Caco-2 (cell line): ENCODE measurements at places on chromosomes 12 and 14. TPM values are rescaled to one million over a fixed set of nuclear protein-coding genes. Genes with fewer than 3 reads are reported as not detected.

Gene RNASE3
- not detected in 2 replicates for total RNA-seq

Gene PMEL
- total RNA-seq = 7.8 and 9.7 TPM in 2 replicates

Gene MAP3K9
- 19.5 and 20.3 TPM in 2 replicates for total RNA-seq

Gene MCRS1
- total RNA-seq = 115 and 122 TPM in 2 replicates

Gene CORO1C
- total RNA-seq = 176 and 195 TPM in 2 replicates

Gene MYH6
- not detected in 2 replicates for total RNA-seq

Gene CDKN3
- total RNA-seq = 64.9 and 83.0 TPM in 2 replicates

Gene CABP1
- 0.95 and 1.0 TPM in 2 replicates for total RNA-seq

Gene ALX1
- not detected in 2 replicates for total RNA-seq

DNA sequence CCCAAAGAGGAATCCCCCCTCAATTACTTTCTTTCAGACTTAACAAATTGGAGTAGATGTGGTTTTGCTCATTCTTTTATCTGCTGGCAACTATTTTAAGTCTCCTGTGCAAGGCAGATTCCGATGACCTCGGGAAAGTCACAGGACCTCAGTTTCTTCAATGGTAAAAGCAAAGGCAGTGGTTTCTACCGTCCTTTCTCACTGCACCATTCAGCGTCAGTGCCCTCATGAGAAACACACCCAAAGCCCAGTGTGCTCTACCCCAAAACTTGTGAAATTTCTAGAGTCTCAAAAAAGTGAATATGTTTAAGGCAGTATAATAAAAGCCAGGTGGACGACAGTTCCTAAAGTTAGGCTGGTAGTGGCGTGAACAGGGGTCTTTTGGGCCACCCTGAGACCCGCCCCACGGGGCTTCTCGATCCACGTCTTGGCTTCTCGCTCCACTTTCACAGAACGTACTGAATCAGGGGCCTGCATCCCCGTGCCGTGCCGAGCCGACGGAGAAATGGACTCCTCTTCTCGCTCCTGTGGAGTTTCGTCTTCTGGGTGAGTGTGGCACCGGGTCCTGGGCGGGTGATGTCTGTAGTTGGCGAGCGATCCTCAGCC lies 1.3 kb upstream of the ARHGAP5 start:
- peak overlapping the region; percentile 72 for H3K4me3 ChIP-seq
- no peaks in the 10 kb centered on the region for H3K36me3 ChIP-seq
- H3K27me3 ChIP-seq = no peaks in the 10 kb centered on the region
- H3K4me1 ChIP-seq = peaks cover 29% of the 10 kb centered on the region
- H3K27ac ChIP-seq = peak overlapping the region; percentile 77
- peak; percentile 56 for DNase-seq

GRCh38 chr14:88985654-88986053 lies 161.2 kb downstream of the TTC8 start:
- no peaks in the 10 kb centered on the region for H3K27me3 ChIP-seq
- DNase-seq = no peak
- H3K27ac ChIP-seq = no peak overlapping the region
- no peaks in the 10 kb centered on the region for H3K36me3 ChIP-seq
- no peaks in the 10 kb centered on the region for H3K4me1 ChIP-seq
- H3K4me3 ChIP-seq = no peak overlapping the region

DNA sequence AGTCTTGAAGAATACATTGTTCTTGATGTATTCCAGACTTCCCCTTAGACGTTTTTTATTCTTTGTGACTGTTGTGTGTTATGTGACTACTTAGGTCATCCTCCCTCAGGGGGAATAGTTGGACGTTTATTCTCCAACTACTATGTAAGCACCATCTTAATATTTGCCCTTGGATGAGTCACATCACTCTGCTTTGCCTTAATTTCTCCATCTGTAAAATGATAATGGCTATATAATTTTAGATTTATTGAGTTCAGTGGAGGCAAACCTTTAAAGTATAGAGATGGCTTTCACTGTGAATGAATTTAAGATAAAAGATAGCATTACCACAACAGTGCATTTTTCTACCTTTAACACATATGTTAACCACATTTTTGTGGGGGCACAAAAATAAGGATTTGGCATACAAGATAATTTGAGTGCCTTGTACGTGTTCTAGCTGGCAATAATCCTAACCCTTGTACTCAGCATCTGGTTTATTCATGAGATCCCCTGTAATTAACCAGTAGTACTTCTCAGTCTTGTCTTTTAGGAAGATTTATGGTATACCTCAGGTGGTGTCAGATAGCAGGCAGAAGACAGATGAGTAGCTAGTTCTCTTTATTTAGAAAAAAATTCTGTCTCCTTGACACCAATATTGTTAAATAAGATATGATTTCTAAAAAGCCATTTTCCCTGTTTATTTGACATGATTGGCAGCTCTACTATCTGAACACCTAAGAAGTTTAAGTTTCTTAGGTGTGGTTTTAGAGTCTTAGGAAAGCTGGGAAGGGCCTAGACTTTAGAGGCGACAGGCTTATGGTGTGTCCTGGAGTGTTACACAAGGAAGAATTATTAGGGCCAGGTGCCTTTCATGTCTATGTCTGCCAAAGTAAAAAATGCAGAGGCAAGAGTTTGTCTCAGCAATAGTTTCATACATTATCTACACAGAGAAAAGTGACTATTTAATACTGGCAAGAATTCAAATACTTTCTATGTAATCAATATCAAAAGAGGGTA lies 152.3 kb downstream of the RAD51B start:
- peaks cover 34% of the 10 kb centered on the region for H3K4me1 ChIP-seq
- no peak overlapping the region for H3K4me3 ChIP-seq
- no peak overlapping the region for H3K27ac ChIP-seq
- H3K27me3 ChIP-seq = no peaks in the 10 kb centered on the region
- no peak for DNase-seq

- no peaks in the 10 kb centered on the region for H3K36me3 ChIP-seq
- H3K4me3 ChIP-seq = no peak overlapping the region
- no peaks in the 10 kb centered on the region for H3K27me3 ChIP-seq
- no peak overlapping the region for H3K27ac ChIP-seq
- DNase-seq = no peak
These were observed 24.9 kb downstream of the CRACR2A start for GRCh38 chr12:3727877-3728632.

- no peaks in the 10 kb centered on the region for H3K36me3 ChIP-seq
- H3K27ac ChIP-seq = no peak within 1 kb of the TSS
- peaks cover 10% of the 10 kb centered on the region; the same call in 1 of the 2 replicates for H3K4me1 ChIP-seq
- no peak within 1 kb of the TSS for H3K4me3 ChIP-seq
These were observed at the start of gene PTPRQ for GRCh38 chr12:80443974-80444666. Gene PTPRQ (plus strand): TSS chr12:80444235. CDS start chr12:80444346, 111 bp downstream.

GRCh38 chr12:95532851-95533250 lies 18.4 kb downstream of the USP44 start:
- H3K36me3 ChIP-seq = no peaks in the 10 kb centered on the region
- no peak for DNase-seq
- H3K4me1 ChIP-seq = peaks cover 22% of the 10 kb centered on the region
- no peak overlapping the region for H3K27ac ChIP-seq
- H3K27me3 ChIP-seq = no peaks in the 10 kb centered on the region

- H3K27ac ChIP-seq = no peak overlapping the region
- no peak overlapping the region for H3K4me3 ChIP-seq
- no peaks in the 10 kb centered on the region; the same call in 1 of the 2 replicates for H3K4me1 ChIP-seq
These were observed 58.9 kb upstream of the KITLG start for GRCh38 chr12:88638966-88639760.

DNA sequence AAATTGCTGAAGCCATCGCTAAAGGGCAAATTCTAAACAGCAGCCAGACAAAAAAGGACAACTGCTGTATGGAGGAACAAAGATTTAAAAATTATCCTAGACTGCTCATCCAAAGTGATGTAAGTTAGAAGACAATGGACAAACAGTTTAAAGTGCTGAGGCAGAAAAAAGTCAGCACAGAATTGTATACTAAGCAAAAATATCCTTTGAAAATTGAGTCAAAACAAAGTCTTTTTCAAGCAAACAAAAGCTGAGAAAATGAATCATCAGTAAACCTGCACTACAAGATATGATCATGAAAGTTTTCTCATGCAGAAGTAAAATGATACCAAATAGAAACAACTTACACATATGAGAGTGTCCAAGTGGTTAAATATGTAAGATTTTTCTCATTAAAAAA lies 43.6 kb downstream of the EML5 start:
- H3K4me1 ChIP-seq = no peaks in the 10 kb centered on the region
- H3K27me3 ChIP-seq = no peaks in the 10 kb centered on the region
- H3K36me3 ChIP-seq = no peaks in the 10 kb centered on the region
- no peak overlapping the region for H3K27ac ChIP-seq
- H3K4me3 ChIP-seq = no peak overlapping the region

- H3K4me3 ChIP-seq = no peak overlapping the region
- no peak for DNase-seq
- no peaks in the 10 kb centered on the region for H3K27me3 ChIP-seq
- no peaks in the 10 kb centered on the region for H3K36me3 ChIP-seq
- H3K27ac ChIP-seq = no peak overlapping the region
These were observed 28.7 kb downstream of the PPP2R5C start for GRCh38 chr14:101790232-101790631.

DNA sequence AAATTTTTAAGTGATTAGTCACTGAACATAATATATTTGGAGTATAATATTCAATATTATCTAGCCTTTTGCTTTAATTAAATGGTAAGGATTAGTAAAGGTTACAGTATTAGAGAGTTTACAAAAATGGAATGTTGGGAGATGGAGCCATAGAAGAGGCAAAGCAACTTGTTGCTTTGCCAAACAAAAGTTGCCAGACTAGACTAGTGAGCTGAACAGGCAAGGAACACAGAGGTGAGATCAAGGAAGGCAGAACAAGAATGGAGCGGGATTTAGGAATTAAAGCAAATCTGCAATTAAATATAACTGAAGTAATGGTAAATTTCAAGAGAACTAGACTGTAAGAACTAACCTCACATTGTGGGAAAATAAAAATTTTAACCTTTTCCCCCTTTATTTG lies 5.1 kb downstream of the ARF6 start:
- H3K4me1 ChIP-seq = peaks cover 21% of the 10 kb centered on the region
- H3K4me3 ChIP-seq = no peak overlapping the region
- no peaks in the 10 kb centered on the region for H3K27me3 ChIP-seq

DNA sequence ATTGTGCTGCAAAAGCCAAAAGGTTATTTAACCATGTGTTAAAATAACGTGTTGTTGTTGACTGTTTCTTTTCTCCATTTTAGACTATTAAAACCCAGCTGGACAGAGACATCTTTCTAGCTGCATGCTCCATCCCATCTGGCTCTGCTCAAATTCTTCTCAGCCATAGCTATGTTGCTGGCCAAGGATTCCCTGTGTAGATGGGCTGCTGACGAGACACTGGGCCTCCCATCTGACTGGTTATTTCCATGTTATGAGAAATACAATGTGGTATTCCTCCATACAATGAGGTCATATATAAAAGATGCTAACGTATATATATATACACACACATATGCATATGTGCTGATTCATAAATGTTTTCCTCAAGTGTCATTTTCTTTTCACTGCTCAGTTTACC lies 30.1 kb downstream of the MED13L start:
- no peaks in the 10 kb centered on the region for H3K27me3 ChIP-seq
- no peaks in the 10 kb centered on the region for H3K36me3 ChIP-seq
- no peak overlapping the region for H3K27ac ChIP-seq
- H3K4me3 ChIP-seq = no peak overlapping the region

DNA sequence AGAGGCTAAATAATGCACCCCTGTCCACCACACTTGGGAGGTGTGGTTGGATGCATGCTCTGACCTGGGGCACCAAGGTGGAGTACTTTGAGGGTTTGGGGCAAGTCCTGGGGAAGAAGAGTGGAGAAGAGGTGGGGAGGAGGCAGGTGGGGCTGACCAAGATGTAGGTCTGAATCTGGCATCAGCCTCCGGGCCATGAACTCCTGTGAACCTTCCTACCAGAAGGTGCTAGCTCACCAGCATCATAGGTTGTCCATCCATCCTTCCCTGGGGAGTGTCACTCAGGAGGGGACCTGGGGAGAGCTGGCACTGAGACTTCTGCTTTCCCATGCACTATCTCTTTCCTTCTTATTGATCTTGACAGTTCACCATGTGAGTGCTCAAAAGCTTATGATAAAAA lies 13.6 kb upstream of the EMP1 start:
- peaks cover 9% of the 10 kb centered on the region for H3K4me1 ChIP-seq
- H3K36me3 ChIP-seq = no peaks in the 10 kb centered on the region
- no peak overlapping the region for H3K27ac ChIP-seq
- DNase-seq = no peak
- no peaks in the 10 kb centered on the region for H3K27me3 ChIP-seq
- no peak overlapping the region for H3K4me3 ChIP-seq

DNA sequence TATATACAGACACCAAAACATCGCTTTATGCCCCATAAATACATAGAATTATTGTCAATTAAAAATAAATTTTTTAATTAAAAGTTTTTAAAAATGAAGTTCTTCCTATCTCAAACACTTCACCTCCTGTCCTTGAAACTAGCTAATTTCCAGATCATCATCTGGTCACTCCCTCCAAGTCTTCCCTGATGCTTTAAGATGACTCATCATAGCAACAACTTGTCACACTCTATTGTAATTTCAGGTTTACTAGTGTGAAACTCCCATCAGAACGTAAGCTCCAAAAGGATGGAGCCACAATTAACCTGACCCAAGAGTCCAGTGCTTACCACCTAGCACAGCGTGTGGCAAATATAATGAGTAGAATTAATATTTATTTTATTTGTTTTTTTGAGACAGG lies 16.3 kb downstream of the GXYLT1 start:
- no peaks in the 10 kb centered on the region for H3K27me3 ChIP-seq
- H3K4me3 ChIP-seq = no peak overlapping the region
- no peak for DNase-seq
- H3K4me1 ChIP-seq = peaks cover 49% of the 10 kb centered on the region
- no peaks in the 10 kb centered on the region for H3K36me3 ChIP-seq
- no peak overlapping the region for H3K27ac ChIP-seq

- H3K4me1 ChIP-seq = peaks cover 4% of the 10 kb centered on the region; the same call in 1 of the 2 replicates
- no peaks in the 10 kb centered on the region for H3K36me3 ChIP-seq
These were observed 119.5 kb upstream of the ARHGAP5 start for GRCh38 chr14:31957565-31957964.
